ENCODE measurements at places on chromosomes 6 and 20.

- no peak for DNase-seq
Observed at GRCh38 chr6:27667016-27667656, 194.2 kb upstream of the ZNF184 start.

DNA sequence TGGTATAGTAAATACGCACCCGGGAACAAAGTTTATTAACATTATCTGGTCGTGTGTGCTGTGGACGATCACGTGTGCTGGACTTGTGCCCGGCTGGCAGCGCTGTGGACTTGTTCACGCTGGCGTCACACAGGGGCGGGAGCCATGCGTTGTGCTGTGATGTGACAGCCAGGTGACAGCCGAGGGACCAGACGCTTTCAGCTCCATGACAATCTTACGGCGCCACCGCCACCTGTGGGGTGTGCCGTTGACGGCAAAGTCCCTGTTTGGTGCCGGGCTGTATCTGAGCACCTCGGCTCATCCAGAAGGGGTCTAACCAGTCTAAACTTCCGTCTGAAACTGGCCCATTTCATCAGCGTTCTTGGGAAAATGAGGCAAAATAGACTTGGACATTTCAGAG is 25.2 kb downstream of the DLL1 start:
- DNase-seq = no peak

DNA sequence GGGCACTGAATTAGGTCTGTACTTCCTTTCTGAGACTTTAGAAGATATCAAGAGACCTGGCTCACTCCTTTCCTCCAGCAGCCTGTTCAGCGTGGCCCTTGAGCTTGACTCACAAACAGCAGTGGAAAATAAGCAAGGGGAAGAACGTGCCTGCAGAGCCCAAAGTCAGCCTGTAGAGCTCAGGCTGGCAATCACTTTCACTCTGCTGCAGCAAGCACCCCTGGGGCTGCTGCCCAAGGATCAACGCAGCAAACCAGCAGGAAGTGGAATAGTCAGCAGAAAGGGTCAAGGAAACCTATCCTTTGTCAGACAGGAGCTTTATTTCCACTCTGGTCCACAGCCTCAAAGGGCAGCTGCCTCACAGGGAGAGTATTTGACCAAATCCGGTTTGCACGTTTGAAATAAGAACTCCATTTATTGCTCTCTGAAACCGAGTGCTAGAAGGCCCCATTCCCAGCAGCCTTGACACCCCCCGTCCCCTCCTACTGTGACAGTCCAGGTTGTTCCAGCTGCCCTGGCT is 77.4 kb downstream of the PRDM1 start:
- peak; percentile 62 for DNase-seq

GRCh38 chr6:159760602-159761057 is 1.2 kb upstream of the ACAT2 start:
- DNase-seq = no peak

DNA sequence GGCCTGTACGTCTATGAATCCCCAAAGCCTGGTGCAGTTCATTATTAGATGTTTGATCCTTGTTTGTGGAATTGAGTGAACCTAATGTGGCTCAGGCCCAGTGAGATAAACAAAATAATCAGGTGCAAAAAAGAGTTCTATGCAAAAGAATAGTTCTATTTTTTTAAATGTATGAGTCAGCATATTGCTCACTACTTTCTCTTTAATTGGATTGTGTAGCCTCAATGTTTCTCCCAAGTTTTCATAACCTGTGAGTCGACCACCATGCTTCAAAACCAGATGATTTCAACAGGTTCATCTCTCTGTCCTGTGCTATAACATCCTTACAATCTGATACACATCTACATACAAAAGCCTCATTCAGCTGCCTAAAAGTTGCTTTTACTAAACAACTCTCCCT is 116.5 kb upstream of the HDAC2 start:
- DNase-seq = no peak

GRCh38 chr20:64146936-64147477 is 17.2 kb upstream of the MYT1 start:
- no peak for DNase-seq

GRCh38 chr6:30013291-30013922 is 47.7 kb upstream of the POLR1H start:
- no peak for DNase-seq

DNA sequence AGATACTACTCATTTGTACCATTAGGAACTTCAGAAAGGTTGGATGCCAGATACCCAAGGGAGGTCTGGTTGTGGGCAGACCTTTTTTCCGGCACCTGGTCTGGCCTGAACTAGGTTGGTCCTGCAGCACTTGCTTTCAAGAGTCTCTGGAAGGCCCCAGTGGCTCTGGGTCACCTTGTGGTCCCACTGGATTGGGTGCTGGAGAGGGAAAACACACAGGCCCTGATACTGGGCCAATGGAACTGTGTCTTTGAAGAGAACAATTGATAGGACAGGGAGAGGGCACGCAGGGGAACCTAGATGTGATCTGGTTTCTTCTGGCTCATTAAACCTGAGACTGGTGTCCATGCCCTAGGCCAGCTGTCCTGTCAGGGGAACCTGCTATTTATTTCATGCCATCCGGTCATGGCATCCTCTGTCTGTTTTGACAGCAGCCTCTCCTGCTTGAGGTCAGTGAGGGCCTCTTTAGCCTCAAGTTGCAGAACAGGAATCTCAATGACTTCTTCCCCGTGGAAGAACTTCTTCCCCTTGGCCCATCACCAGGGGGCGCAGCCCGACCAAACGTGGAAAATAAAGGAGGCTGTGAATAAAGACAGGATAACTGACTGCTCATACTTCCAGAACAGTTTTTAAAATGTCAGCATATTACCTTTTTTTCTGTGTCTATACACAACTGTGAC is 25.0 kb downstream of the TAF8 start:
- DNase-seq = no peak

- DNase-seq = no peak
Observed at GRCh38 chr6:90101403-90101802, 195.2 kb downstream of the BACH2 start.

DNA sequence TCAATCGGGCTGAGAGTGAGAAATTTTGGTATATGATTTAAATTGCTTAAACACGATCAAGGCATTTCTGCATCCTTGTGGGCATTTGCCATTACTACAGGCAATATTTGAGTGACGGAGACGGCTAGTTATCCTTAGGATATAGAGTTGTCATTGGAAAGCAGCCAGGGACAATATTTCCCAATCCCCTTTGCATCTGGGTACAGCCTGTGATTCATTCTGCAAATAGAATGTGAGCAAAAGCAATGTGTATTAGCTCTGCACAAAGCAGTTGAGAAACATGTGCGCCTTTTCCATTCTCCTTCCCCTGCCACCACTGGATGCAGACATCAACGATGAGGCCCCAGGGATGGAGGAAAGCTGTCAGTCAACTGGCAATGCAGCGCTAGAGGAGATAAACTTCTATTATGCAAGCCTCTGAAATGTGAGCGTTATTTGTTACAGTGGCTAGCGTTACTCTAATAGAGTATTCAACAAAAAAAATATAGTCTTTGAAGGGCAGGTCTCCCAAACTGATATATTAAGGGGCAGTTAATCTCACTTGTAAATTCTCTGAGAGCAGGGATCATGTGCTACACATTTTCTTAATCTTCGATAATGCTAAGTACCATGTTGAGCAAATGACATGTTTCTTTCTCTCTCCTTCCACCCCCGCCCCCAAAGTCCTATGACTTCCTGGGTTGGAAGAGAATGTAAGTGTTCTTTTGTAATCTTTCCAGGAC is 37.1 kb upstream of the NCOA3 start:
- no peak for DNase-seq
